Activated naive CD4-positive, alpha-beta T cell treated with anti-CD3 and anti-CD28 coated beads, Interleukin-2, amount 50 U/mL, for 16 hours (primary cell): ENCODE measurements at places on chromosomes 1 and 21.

- DNase-seq = peak; percentile 27
Observed at GRCh38 chr1:58755468-58755872, 28.4 kb downstream of the JUN start.

GRCh38 chr1:243179720-243180119, 75.4 kb downstream of the CEP170 start:
- no peak for DNase-seq

DNA sequence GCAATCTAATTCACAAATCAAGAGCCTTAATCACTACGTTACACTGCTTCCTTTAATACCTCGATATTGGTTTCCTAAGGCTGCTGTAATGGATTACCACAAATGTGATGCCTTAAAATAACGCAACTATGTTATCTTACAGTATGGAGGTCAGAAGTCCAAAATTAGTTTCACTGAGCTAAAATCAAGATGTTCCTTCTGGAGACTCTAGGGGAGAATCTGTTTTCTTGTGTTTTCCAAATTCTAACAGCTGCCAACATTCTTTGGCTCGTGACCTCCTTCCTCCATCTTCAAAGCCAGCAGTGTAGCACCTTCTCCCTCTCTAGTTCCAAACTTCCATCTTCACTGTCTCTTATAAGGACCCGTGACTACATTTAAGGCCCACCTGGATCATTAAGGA, 335.0 kb upstream of the NFIA start:
- DNase-seq = no peak

GRCh38 chr1:40971966-40972365, 7.5 kb upstream of the CTPS1 start:
- no peak for DNase-seq

DNA sequence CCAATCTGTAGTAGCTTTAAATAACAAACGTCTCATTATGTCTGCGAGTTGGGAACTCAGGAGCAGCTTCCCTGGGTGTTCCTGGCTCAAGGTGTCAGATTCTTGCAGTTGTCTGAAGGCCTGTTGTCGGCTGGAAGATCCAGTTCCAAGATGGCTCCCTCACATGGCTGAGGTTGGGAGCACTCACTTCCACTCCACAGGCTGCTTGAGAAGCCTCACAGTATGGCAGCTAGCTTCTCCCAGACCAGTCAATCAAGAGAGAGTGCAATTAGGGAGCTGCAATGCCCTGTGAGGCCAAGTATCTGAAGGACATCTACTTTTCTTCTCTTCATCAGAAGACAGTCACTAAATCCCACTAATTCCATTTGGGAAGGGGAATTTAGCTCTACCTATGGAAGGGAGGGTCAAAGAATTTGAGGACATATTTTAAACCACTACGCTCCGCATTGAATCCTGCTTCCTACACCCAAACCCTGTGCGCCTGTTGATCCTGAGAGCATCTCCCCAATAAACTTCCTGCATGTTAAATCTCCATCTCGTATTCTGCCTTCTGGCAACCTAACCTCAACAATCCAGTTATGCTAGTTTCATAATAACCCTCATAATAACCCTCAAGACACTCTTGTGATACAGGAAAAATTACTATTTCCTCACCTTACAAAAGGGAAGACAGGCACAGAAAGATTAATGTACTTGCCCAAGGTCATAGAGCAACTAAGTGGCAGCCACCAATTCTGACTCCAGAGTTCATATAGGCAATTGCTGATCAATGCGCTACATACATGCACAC, 3.6 kb upstream of the VPS26C start:
- no peak for DNase-seq

GRCh38 chr1:216932424-216932823, 209.2 kb upstream of the ESRRG start:
- no peak for DNase-seq

- DNase-seq = no peak
Observed at GRCh38 chr1:25167269-25168192, 64.8 kb downstream of the SYF2 start.

- no peak for DNase-seq
Observed at GRCh38 chr21:28795251-28795650, 197.4 kb downstream of the LTN1 start.

- DNase-seq = no peak
Observed at GRCh38 chr1:233695901-233696300, 82.0 kb downstream of the KCNK1 start.

GRCh38 chr1:199490769-199491527, 536.6 kb upstream of the NR5A2 start:
- no peak for DNase-seq

- peak; percentile 87 for DNase-seq
Observed at GRCh38 chr1:26900001-26900814, at the start of gene GPATCH3. Gene GPATCH3, minus strand, starts transcription at chr1:26900467. Its CDS starts 25 bp downstream, at chr1:26900442.

GRCh38 chr1:69433073-69433472, 134.6 kb upstream of the LRRC7 start:
- DNase-seq = no peak

GRCh38 chr21:42539931-42540343, 26.3 kb downstream of the SLC37A1 start:
- DNase-seq = no peak

GRCh38 chr1:214102907-214103306, 115.1 kb downstream of the PROX1 start:
- no peak for DNase-seq

- DNase-seq = no peak
Observed at GRCh38 chr1:1960480-1961196, 41.6 kb upstream of the TMEM52 start.

GRCh38 chr21:18529254-18529653, 125.7 kb upstream of the TMPRSS15 start:
- no peak for DNase-seq

GRCh38 chr1:223259462-223259861, 104.5 kb downstream of the SUSD4 start:
- DNase-seq = no peak

DNA sequence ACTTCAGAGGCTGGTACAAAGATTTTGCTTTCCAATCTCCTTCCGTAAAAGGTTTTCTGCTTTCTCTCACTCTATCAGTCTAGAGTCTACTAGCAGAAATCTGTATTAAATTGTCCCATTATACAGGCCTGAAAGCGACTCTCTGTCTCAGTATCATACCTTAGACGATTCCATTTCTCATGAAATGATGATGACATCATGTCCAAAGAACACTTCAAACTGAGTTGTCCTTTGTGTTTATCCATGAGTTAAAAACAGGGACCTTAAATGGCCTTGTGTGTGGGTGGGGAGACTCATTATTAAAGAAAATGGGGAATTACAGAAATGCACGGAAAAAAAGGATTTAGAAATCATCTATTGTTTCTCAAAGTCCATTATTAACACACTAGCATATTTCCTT, 21.0 kb upstream of the SLC44A3 start:
- DNase-seq = no peak

GRCh38 chr1:53672785-53673184, 66.2 kb downstream of the GLIS1 start:
- no peak for DNase-seq

GRCh38 chr1:212139526-212140135, 104.1 kb downstream of the DTL start:
- DNase-seq = no peak

- peak; percentile 2 for DNase-seq
Observed at GRCh38 chr1:228299211-228299610, 91.4 kb downstream of the OBSCN start.

DNA sequence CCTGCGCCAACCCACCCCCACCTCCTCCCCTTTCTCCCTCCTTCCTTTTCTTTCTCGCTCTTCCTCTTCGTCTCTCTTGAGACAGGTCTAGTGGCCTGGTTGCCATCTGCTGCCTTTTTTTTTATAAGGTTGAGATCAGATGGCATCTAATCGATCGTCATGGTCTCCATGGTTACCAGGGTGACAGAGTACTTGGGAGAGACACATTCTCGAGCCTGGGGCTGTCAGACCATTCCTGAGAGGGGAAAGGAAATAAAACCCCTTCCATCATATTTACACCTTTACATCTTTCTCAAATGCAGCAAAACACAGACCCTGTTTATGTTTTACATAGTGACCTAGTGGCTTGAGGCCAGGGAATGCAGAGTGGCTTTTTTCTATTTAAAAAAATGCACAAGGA, 53.5 kb upstream of the SLC22A15 start:
- DNase-seq = no peak

DNA sequence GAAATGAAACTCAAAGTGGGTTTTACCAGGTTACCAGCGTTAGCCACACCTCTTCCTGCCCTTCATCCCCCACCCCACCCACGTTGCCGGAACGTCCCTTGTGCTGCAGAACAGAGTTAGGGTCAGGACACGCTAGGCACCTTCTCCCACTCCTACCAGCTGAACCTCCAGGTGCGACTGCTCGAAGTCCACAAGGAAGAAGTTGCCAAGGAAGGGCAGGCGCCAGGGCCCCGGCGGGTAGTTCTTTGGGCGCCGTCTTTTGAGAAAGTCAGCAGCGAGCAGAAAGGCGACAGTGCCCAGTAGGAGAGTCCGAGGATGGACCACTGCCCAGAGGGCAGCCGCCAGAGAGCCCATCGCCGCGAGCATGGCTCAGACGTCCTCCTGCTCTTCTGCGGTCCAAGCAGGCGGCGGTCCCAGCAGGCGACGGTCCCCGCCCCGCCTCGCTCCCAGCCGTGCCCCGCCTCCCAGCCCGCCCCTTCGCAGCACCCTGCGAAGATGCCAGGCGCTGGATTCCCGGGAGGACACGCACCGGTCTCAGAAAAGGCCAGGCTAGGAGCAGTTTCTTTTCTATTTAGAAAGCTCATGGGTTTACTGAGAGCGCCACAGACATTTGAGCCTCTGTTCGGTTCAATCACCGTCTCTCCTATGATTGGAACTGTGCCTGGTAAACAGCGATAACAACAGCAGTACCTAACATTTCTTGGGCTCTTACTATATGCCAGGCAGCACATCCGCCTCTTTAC, at the start of gene CYP2J2:
CYP2J2 (minus strand) TSS at position 393 of the 743 bp plus-strand sequence; CDS start at position 366, 27 bp downstream.
- DNase-seq = peak; percentile 44

- DNase-seq = no peak
Observed at GRCh38 chr1:63701187-63701586, 72.6 kb upstream of the ROR1 start.

DNA sequence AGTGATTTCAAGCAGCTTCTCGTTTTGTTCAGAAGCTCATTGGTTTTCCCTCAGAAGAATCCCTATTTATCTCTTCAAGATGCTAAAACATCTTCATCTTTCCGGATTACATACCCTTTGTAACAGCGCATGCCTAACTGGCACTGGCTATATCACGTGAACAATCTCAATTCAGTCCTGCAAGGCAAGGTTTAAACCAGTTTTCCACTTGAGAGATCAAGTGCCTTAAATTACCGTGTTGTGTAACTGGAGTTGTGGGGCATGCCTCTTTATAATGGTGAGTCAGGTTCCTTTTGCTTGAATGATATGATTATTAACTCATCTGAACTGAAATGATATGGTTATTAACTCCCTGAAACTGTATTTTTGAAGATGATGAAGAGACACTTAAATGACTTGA, 11.0 kb upstream of the ZFP69B start:
- no peak for DNase-seq

GRCh38 chr1:163307479-163308171, 14.1 kb upstream of the NUF2 start:
- no peak for DNase-seq

GRCh38 chr1:71787699-71788098, 494.6 kb downstream of the NEGR1 start:
- DNase-seq = no peak

GRCh38 chr1:231058416-231059109, 18.5 kb upstream of the FAM89A start:
- DNase-seq = no peak

DNA sequence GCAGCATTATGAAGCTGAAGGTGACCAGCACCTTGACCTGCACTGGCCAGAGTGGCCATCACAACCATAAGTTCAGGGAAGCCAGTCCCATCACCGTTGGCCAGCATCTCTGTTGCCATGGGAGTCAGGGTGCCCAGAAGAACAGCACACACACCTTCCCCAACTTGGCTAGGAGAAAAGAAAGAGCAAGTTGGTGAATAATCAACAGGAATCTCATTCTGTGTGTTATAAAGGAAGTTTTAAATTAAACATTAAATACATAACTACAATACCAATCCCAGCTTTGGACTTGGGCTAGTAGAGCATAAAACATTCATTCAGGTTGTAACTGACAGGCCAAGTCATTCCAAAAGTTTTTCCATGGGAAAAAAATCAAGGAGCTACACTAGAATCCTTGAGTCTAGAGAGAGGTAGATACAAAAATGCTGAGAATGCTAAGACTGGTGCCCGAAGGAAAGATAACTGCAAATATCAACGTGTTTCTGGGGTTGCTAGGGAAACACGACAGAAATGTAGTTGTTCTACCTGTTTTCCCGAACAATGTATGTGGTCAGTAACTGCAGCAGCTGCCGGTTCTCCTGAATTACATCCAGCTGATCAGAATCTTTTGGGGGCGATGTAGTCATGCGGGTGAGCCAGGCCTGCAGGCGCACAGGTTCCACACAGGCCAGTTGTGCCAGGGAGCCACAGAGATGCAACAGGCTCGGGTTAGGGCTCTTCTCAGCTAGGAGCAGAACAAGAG, 45.6 kb downstream of the UBR4 start:
- no peak for DNase-seq

- no peak for DNase-seq
Observed at GRCh38 chr1:4394366-4394765, 260.0 kb upstream of the AJAP1 start.

- DNase-seq = no peak
Observed at GRCh38 chr1:174445817-174446216, 1.9 kb upstream of the GPR52 start.

- DNase-seq = no peak
Observed at GRCh38 chr1:205451202-205451601, 4.6 kb downstream of the BLACAT1 start.

GRCh38 chr21:36005018-36005417, 55.3 kb downstream of the SETD4 start:
- DNase-seq = no peak

- no peak for DNase-seq
Observed at GRCh38 chr1:98940722-98941079, 64.0 kb downstream of the PLPPR5 start.

DNA sequence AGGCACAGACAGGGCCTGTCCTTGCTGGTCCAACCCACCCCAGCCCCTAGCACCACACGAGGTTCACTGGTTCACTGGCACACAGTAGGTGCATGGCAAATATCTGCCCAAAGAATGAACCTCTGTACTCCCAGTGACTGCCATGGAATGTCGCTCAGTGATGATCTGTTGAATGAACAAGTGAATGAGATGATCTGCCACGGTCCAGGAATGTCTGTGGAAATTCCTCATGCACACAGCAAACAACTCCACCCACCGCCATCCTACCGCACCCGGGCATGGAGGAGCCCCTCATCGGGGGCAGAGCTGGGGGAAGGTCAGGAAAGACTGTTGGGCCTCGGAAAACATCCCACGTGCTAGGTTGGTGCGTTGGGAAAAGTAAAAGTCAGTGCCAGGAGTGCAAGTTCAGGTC, 1.7 kb downstream of the HSPG2 start:
- DNase-seq = no peak

DNA sequence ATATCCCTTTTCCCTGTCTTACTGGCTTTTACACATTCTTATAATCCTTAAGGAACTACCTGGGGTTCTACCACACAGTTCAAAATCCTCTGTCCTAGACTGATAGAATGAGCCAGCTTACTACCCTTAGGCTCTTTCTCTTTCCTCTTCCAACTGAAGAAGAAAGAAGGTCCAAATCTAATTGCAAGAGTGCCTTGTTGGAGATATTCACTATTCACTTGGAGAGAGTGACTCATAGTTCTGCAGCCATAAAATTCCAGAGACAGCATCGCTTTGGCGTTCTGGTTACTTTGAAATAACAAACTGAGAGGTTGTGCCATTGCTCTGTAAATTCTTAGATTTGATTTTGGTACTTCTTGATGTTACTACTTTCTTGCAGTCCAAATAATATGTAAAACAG, 4.2 kb downstream of the CADM3 start:
- no peak for DNase-seq
